ENCODE measurements at places on chromosomes 12 and 14.

DNA sequence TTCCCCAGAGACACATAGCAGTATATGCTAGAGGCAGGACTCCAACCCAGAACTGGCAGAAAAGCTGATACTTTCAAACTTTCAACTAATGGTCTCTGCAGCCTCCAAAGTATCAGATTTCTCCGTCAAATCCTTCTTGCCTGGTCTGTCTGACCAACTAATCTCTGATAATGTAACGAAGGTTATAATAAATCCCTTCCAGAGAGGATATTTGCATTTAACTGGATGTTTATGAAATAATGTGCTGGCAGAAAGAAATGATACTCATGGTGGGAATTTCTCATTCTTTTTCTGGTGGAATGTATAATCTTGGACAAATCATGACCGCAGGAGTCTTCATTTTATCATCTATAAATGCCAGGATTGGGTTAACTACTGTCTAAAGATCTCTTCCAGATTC, 860.3 kb downstream of the DIO2 start:
- DNase-seq, result no peak

DNA sequence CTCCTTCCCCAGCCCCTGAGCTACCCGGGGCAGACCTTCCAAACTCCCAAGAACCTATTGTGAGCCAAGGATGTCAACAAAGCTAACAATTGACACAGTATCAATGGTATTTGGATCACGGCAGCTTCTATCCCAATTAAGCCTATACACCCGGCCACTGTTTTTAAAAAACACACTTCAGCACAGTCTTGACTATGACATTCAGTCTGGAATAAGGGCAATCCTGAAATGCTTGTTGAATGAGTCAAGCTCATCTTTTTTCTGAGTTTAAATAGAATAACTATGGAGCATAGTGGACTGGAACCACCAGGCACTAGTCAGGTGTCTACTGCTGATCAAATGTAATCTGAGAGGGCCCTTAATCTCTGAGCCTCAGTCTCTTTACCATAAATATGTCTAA, 5.7 kb downstream of the DENND5B start:
- DNase-seq, result no peak

DNA sequence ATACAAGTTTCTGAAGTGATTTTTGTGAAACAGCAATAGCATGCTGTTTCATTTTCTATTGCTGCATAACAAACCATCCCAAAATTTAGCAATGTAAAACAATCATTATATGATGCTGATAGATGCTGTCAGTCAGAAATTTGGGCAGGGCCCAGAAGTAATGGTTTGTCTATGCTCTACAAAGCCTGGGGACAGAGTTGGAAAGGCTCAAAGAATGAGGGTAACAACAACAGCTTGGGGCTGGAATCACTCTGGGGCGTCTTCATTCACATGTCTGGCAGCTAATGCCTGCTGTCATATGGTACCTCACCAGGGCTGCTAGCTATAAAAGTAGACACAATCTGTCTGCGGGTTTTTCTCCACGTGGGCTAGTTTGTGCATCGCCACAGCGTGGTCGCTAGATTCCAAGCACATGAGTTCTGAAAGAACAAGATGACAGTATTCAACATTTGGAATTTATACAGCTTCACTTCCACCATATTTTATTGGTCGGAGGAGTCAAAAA, 176.5 kb downstream of the BMP4 start:
- DNase-seq, result no peak

GRCh38 chr12:51234530-51234929, 4.1 kb upstream of the DAZAP2 start:
- DNase-seq, result no peak

DNA sequence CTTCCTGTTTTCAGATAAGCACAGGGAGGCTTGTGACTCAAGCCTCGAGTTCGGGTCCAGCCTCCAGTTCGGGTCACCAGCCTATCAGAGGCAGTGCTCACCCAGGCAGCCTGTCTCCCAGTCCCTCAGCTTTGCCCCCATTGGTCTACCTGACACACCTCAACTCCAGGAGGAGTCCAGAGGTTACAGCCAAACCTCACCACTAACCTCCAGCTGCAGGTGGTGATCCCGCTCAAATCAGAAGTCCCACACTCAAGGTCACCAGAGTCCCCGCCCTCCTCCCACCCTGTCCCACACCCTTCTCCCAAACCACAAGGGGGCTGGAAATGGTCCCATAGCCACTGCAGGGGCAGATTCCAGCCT, 42.1 kb downstream of the KDM2B start:
- DNase-seq, result no peak

DNA sequence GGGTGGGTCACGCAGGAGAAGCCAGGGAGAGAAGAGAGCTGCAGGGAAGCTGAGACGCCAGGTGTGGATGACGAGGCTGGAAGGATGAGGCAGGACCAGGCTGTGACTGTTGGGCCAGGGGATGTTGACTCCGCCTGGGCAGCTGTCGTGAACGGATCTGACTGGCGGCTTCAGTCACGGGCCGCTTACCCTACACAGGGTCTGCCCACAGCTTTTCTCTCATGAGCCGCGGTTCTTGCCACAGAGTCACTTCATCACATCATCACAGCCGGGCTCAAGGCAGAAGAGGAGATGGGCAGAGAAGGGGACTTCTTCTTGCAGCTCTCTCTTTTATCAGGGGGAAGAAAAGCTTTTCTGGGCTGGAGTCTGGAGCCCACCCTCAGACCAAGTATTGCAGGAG, 7.7 kb downstream of the CLBA1 start:
- DNase-seq, result no peak

- DNase-seq, result no peak
Observed at GRCh38 chr14:31030469-31030868, 4.3 kb upstream of the STRN3 start.

GRCh38 chr12:129844662-129845220, 59.1 kb downstream of the TMEM132D start:
- DNase-seq, result no peak

GRCh38 chr12:132194056-132194455, 49.8 kb downstream of the NOC4L start:
- DNase-seq, result no peak

DNA sequence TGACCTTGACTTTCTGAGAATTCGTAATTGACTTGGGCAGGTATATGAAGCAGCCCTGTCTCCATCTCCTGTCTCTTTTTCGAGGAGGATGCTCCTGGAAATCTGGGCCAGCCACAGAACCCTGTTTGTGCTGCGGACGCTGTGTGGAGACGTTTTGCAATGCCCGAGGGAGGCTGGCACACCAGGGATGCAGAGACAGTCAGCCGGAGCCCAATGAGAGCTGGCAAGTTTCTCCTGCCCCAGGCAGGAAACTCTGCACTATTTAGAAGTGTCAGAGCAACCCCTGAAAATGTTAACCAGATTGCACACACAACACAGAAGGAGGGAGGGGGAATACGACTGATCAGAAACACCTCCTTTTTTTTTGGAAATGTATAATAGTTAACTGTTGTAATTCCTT, 103.2 kb upstream of the DYRK2 start:
- DNase-seq, result no peak

DNA sequence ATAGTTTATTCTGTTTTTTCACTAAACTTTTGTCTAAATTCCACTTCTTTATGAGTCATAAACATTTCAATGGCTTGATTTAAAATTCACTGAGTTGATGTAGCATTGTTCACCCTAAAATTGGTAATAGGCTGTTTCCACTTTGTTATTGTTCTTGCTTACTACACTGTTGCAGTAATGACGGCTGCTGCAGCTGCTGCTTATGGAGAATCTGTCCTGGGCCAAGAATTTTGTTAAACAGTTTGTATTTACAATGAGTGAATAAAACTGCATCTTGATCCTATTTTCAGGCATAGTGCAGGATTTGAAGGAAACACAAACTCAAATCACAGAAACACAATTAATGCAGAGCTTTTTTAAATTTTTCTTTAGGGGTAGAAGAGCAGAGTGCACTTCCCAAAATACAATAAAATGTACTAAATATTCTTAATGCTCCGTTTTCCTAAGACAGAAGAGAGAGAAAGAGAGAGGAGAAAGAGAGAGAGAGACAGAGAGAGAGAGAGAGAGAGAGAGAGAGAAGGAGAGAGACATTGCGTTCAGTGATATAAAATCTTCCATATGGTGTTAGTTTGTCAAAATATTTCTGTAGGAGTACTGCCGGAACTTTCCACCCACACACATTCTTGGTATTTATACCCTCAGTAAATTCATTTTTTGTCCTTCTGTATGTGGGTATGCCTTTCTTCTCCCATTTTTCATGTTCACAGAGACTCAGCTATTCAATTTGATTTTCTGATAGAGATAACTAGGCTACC, 266.4 kb downstream of the LRFN5 start:
- no peak for DNase-seq

- no peak for DNase-seq
Observed at GRCh38 chr14:71632440-71632946, 299.7 kb upstream of the RGS6 start.

- no peak for DNase-seq
Observed at GRCh38 chr14:73746520-73747378, 32.6 kb upstream of the PNMA1 start.

DNA sequence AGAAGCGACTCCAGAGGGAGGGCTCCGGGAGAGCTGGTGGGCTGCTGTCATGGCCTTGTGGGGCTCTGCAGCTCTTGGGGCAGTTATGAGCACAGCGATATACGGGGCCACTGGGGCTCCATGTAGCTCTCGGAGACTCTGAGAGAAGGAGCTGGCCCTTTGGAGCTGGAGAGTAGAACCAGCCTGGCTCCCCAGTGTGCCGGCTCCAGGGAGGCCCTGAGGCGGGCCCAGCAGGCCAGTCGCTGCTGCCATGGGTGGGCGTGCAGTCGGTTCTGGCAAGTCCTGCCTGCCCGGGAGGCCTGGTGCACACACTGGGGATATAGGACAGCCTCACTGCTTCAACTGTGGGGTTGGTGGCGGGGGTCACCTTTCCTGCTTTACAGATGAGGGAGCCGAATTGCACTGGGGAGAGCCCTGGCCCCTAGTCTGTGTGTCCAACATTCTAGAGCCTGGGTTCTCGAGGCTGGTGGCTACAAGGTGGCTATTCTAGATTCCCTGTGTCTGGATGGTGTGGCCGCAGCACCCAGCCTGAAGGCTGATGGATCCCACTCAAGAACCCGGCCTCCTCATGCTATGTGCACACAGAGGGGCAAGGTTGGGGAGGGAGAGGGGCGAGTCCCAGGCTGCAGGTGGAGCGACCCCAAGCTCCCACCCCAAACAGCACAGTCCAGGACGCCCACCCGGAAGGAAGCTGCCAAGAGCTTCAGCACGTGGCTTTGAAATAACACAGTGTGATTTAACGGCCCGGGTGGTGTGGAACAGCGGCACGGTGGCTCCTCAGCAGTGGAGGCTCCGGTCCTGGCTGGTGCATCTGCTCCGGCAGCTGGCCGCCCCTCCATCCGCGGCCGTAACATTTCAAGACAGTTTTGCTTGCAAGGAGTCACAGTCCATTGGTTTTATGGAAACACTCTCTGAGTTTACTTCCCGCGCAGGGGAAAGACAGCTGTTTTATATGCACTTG, 188.3 kb upstream of the C14orf180 start:
- no peak for DNase-seq

DNA sequence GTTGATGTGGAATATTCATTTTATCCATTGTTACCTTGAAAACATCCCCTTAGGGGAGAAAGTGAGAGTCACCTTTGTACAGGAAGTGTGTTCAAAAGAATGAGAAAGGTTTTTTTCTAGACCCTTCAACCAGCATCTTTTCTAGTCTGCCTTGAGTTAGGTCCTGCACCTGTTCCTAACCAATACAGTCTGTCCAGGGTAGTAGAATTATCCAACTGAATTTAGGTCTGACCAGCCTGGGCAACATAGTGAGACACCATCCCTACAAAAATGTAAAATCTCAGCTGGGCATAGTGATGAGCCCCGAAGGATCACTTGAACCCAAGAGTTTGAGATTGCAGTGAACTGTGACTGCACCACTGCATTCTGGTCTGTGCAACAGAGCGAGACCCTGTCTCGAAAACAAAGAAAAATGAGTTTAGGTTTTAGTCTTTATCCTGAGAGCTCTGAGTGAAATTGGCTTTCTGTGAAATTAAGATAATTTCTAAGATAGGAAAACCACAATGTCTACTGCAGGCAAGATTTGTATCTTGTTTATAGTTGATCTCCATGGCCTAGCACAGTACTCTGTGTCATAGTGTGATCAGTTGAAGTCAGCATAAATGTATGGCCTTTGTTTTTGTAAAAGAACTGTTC, 25.2 kb downstream of the ARHGAP5 start:
- no peak for DNase-seq

DNA sequence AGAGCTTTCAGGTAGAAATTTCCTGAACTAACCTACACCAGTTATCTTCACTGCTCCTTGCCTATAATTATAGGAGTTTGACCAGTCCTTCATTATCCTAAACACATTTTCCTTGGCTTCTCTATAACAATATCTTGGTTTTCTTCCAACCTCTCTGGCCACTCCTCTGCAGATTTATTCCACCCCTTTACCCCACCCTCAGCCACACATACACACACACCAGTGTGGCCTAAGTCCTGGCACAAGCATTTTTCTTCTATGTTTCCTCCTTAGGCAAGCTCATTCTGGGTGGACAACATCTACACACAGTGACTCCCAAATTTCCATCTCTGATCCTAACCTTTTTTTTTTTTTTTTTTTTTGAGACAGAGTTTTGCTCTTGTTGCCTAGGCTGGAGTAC, 25.1 kb downstream of the CDK17 start:
- no peak for DNase-seq

DNA sequence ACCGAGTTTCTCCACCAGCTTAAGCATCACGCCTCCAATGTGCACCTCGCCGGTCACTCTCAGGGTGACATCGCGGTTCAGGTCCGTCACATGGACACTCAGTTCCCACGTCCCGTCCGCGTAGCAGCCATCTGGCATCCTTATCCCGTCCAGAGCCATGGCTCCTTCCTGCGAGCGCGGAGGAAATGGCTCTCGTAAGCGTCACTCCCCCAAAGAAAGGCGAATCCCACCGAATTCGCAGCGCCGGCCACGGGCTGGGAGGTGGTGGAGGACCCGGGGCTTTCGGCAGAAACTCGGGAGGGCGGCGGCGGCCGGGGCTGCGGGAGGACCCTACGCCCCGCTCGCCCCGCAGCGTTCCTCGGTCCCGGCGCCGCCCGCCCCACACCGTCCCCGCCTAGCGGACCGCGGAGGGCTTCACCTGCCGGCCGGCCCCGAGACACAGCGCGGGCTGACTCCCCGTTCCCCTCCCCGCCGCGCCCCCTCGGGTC, 396 bp downstream of the FERMT2 start:
- DNase-seq, result no peak

GRCh38 chr12:118356809-118357256, 15.9 kb downstream of the TAOK3 start:
- DNase-seq, result peak; percentile 69

DNA sequence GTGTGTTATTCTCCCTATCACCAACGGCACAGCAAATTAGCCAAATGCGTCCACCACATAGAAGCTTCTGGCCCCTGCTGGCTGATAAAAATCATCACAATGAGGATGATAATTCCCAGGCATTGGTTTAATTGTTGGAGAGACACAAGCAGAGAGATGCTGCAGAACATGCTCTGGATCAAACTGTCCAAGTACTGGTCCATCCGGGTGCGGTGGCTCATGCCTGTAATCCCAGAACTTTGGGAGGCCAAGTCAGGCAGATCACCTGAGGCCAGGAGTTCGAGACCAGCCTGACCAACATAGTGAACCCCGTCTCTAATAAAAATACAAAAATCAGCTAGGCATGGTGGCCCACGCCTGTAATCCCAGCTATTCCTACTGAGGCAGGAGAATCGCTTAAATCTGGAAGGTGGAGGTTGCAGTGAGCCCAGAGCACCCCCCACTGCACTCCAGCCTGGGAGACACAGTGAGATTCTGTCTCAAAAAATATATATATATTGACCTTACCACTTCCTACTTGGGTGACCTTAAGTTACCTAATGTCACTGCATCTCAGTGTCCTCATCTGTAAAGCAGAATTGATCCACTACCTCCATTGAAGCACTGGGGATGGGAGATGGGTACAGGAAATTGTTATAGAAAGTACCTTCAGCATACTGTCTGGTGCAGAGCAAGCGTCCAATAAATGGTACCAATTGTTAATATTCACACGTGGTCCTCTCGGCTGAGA, 83.7 kb upstream of the EGLN3 start:
- DNase-seq, result no peak

Data from SIG-M5 (cell line).